ENCODE measurements at places on chromosomes 16 and 17.
A peak's percentile ranks its signal among the peaks of the same experiment; 100 is the strongest.

DNA sequence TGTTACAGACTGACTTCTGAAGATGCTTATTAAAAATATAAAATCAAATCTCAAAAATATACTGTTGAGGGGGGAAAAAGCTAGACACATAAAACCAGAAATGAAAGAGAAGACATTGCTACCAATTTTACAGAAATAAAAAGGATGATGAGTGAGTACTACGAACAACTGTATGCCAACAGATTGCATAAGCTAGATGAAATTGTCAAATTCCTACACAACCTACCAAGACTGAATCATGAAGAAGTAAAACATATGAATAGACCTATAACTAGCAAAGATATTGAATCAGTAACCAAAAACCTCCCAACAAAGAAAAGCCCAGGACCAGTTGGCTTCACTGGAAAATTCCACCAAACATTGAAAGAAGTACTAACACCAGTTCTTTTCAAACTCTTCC, 3.5 kb upstream of the CAPNS2 start:
- no peak for DNase-seq

DNA sequence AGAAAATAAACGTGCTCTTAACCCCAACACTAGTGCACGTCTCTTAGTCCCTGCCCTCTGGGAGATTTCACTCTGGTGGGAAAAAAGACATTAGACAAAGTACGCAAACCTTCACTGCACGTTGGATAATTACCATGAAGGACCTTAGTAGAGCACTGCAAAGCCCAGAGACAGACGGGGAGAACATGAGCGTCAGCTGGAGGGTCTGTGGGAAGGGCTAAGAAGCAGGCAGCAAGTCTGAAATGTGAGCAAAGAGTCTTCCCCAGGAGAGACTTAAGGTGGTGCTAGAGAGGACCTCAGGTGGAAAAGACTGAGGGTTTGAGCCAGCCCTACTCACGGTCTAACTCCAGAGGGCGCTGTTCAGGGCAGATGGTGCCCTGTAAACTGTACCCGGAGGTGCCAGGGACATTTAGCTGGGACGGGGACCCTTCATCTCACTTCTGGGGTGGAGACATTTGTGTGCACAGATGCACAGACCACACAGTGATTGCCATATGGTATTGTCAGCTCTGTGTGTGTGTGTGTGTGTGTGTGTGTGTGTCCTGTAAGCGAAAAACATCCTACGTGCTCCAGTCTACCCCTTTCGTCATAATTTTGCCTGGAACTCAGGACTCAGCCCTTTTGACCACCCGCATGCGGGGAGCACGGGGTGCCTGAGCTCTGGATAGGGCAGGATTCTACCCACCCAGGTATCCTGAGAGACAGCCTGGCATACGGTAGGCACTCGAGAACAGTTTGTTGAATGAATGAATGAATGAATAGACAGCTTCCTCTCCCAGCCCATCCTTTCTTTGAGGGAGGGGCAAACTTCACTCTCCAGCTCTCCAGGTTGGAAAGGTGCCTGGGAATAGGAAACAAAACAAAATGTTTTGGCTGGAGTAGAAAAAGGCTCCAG, 10.1 kb upstream of the STAC2 start:
- peak; percentile 73 for DNase-seq

- DNase-seq: no peak
These were observed 24.2 kb downstream of the GPRC5B start for GRCh38 chr16:19860166-19861041.

- no peak for DNase-seq
These were observed 1.0 kb downstream of the MYLK3 start for GRCh38 chr16:46746821-46747776.

- peak; percentile 85 for DNase-seq
These were observed 27.1 kb downstream of the CDH13 start for GRCh38 chr16:82653550-82654511.

DNA sequence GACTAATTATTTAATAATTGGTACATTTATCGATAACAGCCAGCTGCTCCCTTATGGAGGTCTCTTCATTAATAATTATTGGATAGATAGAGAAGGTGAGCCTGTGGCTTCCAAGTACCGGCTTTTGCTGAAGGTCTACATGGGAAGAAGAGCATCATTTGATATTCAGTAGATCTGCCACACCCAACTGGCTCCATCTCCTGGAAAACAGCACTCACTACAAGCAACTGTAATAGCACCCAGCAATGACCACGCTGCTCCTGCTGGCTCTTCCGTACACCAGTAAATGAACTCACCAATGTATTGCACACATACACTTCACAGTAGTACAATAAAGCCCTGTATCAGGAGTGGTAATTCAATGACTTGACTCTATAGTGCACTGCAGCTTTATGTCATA, 19.5 kb downstream of the MARVELD3 start:
- DNase-seq: peak; percentile 20

- DNase-seq: no peak
These were observed 379.5 kb downstream of the HS3ST4 start for GRCh38 chr16:26071101-26071866.

GRCh38 chr16:11308493-11309283, 27.6 kb upstream of the PRM1 start:
- no peak for DNase-seq

DNA sequence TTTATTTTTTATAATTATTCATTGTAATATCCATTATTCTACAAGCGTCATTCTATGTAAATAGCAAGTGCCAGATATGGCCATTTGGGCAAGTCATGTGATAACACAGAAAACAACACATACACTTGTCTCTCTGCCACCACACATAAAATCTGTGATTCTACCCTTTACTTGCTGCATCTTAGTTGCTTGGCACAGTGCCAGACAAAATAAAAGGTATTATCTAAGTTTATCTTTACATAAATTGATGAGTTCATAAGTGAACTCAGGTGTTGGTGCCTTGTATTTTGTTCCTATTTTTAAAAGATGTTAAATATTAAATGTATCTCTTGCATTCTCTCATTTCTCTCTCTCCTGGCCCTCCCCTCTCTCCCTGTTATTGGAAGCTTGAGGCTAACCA, 1458.7 kb downstream of the CDH11 start:
- no peak for DNase-seq

DNA sequence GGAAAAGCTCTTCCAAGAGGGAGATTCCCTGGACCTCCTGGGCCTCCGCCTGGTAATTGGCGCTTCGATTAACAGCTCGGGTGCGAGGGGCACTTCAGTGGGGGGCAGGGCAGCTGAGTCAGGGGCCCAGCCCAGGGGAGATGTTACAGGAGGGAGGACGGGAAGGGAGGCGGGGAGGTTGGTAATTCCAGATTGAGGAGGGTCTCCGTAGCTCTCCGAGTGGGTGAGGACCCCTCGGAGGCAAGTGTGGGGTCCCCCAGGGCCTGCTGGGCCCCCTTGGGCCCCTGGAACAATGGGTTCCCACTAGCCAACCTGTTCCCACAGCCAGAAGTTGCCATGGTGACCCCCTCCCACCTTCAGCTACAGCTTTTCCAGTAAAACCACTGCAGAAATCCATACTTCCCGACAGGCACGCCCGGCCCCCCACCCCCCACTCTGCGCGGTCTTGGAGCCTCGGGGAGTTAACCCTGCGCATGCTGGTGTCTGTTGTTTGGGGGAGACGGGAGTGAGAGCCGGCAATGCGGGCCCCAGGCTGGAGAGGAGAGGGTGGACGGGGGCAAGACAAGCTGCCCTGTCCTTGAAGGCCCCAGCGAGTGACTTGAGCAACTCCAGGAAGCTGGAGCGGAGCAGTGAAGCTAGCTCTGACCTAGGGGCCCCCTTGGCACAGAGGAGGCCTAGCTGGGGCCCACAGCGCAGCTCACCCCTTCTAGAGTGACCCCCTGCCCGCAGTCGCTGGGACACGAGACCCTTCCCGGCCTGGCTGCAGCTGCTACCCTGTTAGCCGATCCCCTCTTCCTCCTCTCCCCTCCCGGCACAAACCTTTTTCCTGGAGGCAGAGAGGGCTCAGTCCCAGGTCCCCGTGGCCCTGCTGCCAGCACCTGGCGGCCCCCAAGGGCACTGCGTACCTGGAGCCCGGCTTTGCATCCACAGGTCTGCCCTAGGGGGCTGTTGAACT, 37.8 kb downstream of the TMEM235 start:
- DNase-seq: no peak

- no peak for DNase-seq
These were observed 32.1 kb downstream of the MYH3 start for GRCh38 chr17:10624969-10625368.

GRCh38 chr17:66517336-66518009, 215.1 kb downstream of the PRKCA start:
- peak; percentile 24 for DNase-seq

DNA sequence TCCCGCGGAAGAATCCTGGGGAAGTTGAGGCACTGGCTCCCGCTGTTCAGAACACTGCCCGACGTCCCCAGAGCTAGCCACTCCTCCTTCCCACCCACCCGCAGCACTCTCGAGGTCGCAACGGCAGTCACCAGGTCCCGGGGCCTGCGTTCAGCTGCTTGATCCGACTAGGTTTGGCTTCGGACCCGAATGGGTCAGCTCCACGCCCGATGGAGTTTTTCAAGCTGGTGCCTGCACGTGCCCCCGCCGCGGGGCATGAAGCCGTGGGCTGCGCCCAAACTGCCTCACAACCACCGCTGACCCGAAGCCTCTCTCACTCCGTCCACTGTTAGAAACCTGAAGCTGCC, 12.4 kb upstream of the ODF4 start:
- DNase-seq: no peak

DNA sequence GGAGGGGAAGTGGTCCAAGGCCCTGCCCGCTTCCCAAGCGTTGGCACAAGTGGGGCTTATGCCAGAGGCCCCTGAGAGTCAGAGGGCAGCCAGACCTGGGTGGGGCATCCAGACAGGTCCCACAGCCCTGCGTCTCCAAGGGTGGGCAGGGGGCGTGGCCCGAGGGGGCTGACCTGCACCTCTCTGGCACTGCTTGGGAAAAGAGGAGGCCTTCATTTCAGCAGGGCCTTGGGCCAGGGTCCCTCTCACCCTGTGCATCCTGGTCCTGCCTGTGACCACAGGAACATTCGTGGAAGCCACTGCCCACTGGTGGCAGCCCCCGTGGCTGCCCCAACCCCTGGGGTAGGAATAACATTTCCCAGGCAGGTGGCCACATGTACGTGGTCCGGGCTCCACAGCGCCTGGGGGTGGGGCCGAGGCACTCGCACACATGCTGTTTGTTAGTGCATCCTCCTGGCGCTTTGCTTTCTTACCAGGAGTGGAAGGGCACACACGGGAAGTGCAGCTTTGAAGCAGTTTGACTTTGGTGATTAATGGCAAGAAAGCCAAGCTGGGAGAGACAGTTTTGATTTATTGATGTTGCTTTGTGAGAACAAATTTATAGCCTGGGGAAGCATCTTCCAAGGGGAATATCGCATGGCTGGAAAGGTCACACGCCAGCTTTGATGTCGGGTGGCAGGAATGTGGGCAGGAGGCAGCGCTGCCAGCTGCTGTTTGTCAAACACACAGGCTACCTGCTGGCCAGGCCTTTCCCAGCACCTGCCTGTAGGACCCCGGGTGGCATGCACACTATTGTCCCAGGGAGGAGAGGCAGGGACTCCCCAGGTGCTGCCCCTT, 4.3 kb downstream of the CENPX start:
- no peak for DNase-seq

- DNase-seq: no peak
These were observed 100.7 kb downstream of the TMEM114 start for GRCh38 chr16:8489580-8489979.

DNA sequence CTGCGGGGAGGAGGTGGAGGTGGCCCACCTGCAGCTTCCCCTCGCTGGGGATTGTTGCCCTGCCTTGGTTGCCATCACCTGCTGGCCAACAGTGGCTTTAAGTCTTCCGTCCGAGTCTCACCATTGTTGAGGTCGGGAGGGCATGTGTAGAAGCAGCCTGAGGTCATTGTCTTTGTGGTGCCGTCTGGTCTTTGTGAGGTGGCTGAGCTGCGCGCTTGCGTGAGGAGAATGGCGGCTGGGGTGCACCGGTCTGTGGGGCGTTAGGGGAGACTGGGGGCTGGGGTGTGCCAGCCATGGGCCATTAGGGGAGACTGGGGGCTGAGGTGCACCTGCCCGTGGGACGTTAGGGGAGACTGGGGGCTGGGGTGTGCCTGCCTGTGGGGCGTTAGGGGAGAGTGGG, 36.2 kb downstream of the ZNF750 start:
- DNase-seq: no peak

DNA sequence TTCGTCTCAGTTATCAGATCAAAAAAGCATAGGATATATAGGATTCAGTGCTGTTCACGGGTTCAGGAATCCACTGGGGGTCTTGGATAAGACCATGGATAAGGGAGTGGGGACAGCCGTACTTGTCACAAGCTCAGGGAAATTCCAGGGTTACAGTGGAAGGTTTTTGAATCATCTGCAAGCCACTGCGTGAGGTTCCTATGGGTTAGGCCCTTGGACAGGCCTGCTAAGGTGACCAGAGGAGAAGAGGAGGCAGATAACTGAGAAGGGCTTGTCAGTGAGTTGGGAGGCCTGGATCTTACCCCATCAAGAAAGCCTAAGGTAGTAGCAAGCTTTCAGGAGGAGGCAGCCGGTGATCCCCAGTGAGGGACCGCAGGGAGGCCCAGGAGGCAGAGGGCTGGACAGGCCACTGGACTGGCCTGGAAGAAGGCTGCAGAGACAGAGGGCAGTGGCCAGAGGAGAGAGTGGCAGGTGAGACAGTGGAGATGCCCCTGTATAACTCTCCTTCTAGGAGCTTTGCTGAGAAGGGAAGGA, 27.3 kb downstream of the NGFR start:
- no peak for DNase-seq

DNA sequence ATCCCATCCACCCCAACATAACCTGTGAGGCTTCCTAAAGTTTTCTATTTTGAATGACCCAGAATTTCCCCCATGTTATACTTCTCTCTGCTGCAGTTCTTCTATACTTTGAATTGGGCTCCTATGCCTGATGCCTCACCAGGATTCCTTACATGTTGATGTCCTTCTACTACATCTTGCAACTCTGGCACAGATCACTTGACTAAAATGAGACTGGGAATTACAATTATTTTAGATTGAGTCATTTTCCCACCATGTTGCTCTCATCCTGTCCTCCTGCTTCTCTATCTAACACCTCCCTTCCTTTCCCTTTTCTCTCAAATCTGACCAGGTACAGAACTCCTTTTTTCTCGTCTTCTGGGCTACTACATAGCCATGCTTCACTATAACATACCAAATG, 314.0 kb upstream of the KCNJ16 start:
- no peak for DNase-seq

DNA sequence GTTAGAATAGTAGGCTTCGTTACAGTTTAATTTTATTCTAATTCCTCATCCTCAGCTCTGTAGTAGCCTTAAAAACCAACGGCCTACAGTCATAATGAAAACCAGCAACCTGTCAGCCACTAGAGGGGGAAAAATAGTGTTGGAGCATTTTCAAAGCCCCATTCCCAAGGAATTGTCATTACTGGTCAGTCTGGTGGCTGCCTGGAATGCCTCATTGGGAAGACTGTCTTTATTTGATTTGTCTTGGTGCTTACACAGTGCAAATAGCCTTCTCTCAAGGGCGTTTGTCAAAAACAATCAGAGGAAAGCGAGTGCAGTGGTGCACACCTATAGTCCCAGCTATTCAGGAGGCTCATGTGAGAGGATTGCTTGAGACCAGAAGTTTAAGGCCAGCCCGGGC, 4.7 kb downstream of the LPCAT2 start:
- DNase-seq: no peak

GRCh38 chr16:5633845-5634440, 536.3 kb upstream of the EEF2KMT start:
- peak; percentile 13 for DNase-seq
